ENCODE measurements at places on chromosomes 16 and 17.

GRCh38 chr16:27585200-27585599, 35.3 kb downstream of the KATNIP start:
- DNase-seq = no peak
- no peak overlapping the region for H3K4me3 ChIP-seq
- no peak overlapping the region for H3K27ac ChIP-seq
- peaks cover 8% of the 10 kb centered on the region for H3K36me3 ChIP-seq
- H3K4me1 ChIP-seq = no peaks in the 10 kb centered on the region

- H3K27ac ChIP-seq = no peak overlapping the region
- H3K4me3 ChIP-seq = no peak overlapping the region
- DNase-seq = no peak
- no peaks in the 10 kb centered on the region for H3K36me3 ChIP-seq
Observed at GRCh38 chr16:87108278-87108677, 208.9 kb downstream of the C16orf95 start.

DNA sequence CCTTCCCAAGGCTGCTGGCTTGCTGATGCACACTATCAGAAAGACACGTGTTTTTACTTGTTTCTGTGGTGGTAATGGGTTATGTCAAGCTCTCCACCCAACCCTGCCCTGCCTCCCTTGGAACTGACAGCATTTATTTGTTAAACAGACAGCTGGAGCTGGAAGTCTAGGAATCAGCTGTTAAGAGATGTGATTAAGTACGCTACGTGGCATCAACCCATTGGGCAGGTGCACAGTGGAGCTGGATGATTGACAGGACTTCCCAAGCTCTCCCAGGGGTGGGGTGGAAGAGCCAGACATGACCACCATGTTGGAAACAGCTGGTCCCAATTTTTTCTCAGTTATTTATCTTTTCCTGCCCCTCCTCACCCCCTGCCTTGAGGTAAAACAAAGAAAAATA, 49.4 kb downstream of the ADAMTS18 start:
- H3K4me3 ChIP-seq = no peak overlapping the region
- peaks cover 9% of the 10 kb centered on the region for H3K27me3 ChIP-seq
- H3K4me1 ChIP-seq = no peaks in the 10 kb centered on the region
- H3K27ac ChIP-seq = no peak overlapping the region

- H3K4me3 ChIP-seq = no peak overlapping the region
- peaks cover 8% of the 10 kb centered on the region for H3K4me1 ChIP-seq
- no peaks in the 10 kb centered on the region for H3K36me3 ChIP-seq
- H3K27ac ChIP-seq = no peak overlapping the region
Observed at GRCh38 chr17:36197387-36197703, 787 bp upstream of the CCL3L1 start.

DNA sequence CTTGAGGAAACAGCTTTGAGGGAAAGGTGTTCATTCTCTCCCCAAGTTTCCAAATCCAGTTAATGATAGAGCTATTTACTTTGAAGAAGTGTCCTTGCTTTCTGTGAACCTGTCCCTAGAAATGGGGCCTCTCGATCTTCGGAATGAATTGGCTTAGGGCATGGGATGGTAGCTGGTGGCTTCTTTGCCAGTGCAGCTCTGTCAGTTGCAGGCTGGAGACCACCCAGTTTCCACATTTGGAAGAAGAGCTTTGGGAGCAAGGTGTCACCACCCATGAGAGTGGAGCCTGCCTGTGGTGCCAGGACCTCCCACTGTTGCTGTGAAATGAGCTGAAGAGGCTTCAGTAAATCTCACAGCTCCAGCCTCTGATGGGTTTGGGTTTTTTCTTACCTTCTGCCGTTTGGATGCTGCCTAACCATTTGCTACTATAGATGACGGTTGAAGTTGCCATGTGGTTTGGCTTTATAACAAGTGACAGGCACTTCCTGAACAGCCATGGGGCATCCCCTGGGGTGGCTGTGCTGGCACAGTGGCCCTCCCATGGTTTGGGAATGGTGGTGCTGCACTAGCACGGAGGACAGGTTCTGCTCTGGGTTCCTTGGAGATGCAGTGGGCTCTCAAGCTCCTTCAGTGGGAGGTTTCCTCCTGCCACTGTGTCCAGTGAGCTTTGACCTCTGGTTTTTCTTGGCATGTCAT, 19.5 kb upstream of the SLC5A10 start:
- H3K4me3 ChIP-seq = no peak overlapping the region
- H3K4me1 ChIP-seq = no peaks in the 10 kb centered on the region
- no peak for DNase-seq

- peaks cover 5% of the 10 kb centered on the region for H3K36me3 ChIP-seq
- no peak overlapping the region for H3K27ac ChIP-seq
- H3K4me1 ChIP-seq = peaks cover 35% of the 10 kb centered on the region
Observed at GRCh38 chr16:71707199-71707598, 17.3 kb downstream of the PHLPP2 start.

DNA sequence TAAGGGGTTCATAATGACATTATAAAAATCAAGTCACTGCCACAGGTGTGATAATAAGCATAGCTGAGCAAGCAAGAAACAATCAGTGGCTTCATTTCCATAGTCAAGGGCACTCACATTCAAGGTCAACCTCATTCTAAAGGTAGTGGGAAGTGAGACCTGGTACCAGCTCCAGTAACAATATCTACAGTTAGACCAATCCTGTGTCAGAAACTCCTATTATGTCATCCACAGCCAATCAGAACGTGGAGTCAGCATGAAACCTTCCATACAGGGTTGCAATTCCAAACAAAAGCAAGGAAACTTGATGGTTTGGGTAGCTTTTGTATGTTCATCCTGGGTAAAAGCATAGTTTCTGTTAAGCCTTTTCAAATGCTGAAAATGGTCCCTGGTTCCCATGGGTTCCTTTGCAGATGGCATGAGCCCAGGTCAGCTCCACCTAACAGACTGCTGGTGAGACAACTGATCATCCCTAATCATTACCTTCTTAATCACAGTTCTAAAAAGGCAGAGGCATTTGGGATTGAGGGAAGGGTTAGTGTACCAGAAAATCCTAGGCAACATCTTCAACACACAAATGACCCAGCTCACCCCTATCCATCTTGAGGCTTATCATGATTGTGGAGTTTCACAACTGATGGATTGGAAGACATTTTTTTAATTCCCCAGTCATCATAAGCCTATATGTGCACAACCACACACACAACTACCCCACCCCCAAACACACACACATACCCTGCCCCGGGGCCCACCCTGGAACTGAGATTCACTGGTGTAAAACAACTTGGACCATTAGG, 30.4 kb downstream of the TEX2 start:
- no peak for DNase-seq
- H3K4me3 ChIP-seq = no peak overlapping the region
- no peak overlapping the region for H3K27ac ChIP-seq
- peaks cover 26% of the 10 kb centered on the region for H3K4me1 ChIP-seq
- no peaks in the 10 kb centered on the region for H3K27me3 ChIP-seq

- DNase-seq = no peak
- no peak overlapping the region for H3K4me3 ChIP-seq
- no peak overlapping the region for H3K27ac ChIP-seq
- no peaks in the 10 kb centered on the region for H3K4me1 ChIP-seq
Observed at GRCh38 chr16:88078111-88078775, 127.0 kb downstream of the BANP start.

- peak overlapping the region; percentile 98 for H3K4me3 ChIP-seq
- DNase-seq = peak; percentile 73
- peaks cover 5% of the 10 kb centered on the region for H3K36me3 ChIP-seq
- H3K27me3 ChIP-seq = no peaks in the 10 kb centered on the region
- peaks cover 36% of the 10 kb centered on the region for H3K4me1 ChIP-seq
Observed at GRCh38 chr17:13597723-13598347, 3.9 kb downstream of the HS3ST3A1 start.

GRCh38 chr16:64051824-64052223, 1070.0 kb downstream of the CDH11 start:
- H3K4me3 ChIP-seq = no peak overlapping the region
- H3K36me3 ChIP-seq = no peaks in the 10 kb centered on the region
- H3K4me1 ChIP-seq = no peaks in the 10 kb centered on the region
- no peak overlapping the region for H3K27ac ChIP-seq

Measured in GM23248 (cell line).